GM04503 (cell line): ENCODE measurements at places on chromosomes 4 and X.

- no peak for DNase-seq
Observed at GRCh38 chr4:76751612-76752343, 146.2 kb downstream of the SOWAHB start.

- DNase-seq, result no peak
Observed at GRCh38 chr4:183175631-183176232, 76.7 kb downstream of the WWC2 start.

GRCh38 chrX:102491766-102492165, 20.2 kb upstream of the TCP11X2 start:
- DNase-seq, result no peak

GRCh38 chrX:37860721-37861120, 13.3 kb upstream of the DYNLT3 start:
- DNase-seq, result no peak

- DNase-seq, result peak; percentile 50
Observed at GRCh38 chr4:145289403-145290076, 109.2 kb upstream of the OTUD4 start.

DNA sequence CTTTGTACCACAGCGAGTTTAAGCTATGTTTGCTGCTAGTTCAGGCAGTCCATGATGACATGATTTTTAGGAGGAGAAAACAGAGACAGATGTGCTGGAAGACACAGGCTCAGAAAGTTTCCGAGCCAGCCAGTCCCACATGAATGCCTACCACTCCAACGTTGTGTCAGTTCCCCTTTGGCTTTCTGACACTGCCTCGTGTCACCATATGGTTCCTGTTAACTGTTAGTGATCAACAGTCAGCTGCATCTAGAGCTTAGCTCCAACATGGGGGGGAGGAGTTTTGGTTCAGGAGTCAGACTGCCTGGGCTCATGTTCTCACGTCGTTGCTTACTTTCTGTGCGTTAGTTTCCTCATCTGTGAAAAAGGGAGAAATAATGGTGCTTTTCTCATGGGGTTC, 343.7 kb downstream of the MID1IP1 start:
- no peak for DNase-seq

DNA sequence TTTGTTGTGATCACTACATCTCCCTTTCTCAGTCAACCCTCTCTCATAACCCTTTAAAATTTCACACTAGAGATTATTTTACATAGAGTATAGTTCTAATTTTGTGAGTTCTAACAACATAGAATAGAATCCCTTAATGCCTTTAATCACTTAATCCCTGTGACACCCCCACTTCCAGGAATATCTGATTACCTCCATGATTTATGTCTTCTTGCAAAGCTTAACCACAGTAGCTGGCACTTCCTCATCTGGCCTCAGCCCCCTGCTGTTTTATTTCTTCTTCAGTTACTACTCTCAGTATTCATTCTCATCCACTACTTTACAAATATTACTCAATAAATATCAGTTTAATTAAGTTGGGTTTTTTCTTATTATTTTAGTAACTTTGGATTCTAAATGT, 340.9 kb downstream of the CENPC start:
- no peak for DNase-seq

GRCh38 chr4:80685214-80685613, 345.3 kb upstream of the BMP3 start:
- DNase-seq, result no peak

DNA sequence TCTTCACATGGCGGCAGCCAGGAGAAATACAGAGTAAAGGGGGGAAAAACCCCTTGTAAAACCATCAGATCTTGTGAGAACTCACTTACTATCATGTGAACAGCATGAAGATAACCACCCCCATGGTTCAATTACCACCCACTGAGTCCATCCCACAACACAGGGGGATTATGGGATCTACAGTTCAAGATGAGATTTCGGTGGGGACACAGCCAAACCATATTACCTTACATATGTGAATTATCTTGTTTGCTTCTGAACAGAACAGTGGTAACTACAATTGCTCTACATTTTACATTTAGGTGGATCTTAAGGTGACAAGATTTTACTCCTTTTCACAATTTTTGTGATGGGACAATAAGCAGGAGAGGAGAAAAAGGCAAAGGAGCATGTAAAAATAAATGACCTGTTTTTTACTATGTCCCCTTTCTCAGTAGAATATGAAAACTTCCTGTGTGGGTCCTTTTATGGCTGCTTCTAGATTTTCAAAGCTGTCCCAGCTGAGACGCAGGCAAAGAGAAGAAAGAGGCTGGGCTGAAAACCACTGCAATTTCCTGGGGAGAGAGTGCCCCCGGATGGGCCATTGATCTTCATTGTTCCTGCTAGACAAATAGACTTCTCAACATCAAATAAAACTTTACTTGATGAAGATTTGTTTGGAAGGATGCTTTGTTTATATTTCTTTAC, 45.9 kb upstream of the PGM2 start:
- DNase-seq, result no peak

DNA sequence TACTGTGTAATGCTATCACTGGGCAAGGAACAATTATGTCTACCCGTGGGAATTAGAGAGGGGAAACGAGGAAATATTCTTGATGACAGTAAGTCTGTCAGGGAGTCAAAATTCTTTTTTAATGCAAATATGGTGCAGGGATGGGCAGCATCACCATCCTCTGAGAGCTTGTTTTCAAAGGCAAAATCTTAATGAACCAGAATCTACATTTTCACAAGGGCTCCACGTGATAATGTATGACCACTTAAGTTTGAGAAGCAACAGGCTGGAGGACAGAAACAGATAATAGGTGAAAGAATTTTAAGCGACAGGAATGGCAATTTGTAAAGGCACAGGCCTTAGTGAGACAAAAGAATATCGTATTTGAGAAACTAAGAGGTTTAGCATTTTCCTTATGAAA, 63.4 kb downstream of the CLOCK start:
- DNase-seq, result no peak

DNA sequence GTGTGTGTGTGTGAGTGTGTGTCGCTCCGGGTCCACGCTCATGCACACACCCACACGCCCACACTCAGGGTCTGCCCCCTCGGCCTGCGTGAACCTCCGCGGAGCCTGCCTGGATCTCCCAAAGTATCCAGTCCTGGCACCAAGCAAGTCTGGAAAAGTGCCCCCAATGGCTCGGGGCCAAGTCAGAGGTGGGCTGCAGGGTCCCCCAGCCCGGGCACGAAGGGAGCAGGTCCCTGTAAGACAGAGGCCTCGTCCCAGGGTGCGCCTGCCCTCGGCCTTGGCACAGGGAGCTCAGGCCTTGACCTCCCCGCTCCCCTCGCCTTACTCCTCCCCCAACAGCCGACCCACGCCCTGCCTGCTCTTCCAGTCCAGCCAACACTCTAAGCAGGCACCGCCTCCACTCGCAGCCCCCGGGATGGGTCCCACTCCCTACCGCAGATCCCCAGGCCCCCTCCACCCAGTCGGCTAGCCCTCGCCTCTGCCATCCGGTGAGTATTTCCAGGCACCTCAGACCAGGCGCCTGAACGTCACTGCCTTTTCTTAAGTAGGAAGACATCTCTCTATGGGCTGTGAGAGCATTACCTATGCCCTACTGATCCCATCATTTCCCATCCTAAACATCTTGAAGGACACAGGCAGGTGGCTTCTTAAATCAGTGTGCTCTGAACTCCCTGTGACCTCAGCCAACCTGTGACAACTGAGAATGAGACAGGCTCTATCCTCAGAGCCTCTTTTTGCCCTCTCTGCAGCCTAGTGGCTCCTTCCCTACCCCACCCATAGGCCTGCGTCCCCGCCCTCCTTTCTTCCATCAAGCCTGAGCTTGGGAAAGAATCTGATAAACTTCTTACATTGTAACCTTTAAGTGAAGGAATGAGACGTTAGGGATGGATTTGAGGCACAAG, 704 bp downstream of the FAM114A1 start:
- DNase-seq, result no peak
